ENCODE measurements at places on chromosomes 6 and 20.
A peak's percentile ranks its signal among the peaks of the same experiment; 100 is the strongest.

GRCh38 chr6:144912474-144912873, 627.3 kb downstream of the UTRN start:
- no peak for DNase-seq

DNA sequence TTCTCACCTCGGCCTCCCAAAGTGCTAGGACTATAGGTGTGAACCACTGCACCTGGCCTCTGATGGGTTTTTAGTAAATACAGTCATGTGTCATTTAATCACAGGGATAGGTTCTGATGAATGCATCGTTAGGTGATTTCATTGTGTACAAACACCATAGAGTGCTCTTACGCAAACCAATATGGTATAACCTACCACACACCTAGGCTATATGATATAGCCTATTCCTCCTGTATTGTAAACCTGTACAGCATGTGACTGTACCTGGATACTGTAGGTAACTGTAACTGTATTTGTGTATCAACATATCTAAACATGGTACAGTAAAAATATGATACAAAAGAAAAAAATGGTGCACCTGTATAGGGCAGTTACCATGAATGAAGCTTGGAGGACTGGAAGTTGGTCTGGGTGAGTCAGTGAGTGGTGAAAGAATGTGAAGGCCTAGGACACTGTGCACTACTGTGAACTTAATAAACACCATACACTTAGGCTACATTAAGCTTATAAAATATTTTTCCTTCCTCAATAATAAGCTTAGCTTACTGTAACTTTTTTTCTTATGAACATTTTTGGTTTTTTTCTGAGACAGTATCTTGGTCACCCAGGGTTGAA, 10.0 kb downstream of the BICRAL start:
- no peak for DNase-seq

DNA sequence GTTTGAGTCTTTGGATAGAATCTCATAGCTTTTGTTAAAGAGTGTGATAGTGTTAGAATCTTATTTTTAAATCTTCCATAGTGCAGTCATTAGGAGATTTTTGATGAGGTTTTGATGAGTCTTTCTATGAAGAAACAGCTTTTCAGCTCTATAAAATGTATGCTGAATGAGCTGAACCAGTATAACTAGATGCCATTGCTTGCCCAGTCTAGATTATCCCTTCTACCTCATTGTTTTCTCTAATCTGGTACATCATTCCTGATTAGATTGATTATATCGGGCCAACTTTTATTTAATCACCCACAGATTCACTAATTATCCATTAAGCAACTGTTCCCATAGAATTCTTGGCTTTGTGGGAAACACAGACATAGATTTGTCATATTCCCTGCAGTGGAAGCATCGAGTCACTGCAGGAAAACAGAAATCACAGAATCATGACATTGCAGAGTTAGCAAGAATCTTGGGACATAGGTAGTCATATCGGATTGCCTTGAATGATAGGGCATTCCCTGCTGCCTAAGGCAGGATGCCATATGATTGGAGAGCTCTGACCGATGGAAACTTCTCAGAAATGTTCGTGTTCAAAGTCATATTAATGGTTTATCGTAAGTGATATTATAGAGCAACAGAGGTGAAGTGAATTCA, 882.7 kb upstream of the FLRT3 start:
- no peak for DNase-seq

- DNase-seq: no peak
Observed at GRCh38 chr6:47111685-47112084, 69.6 kb upstream of the ADGRF1 start.

GRCh38 chr6:24520929-24521546, 26.3 kb downstream of the ALDH5A1 start:
- peak; percentile 13 for DNase-seq

- no peak for DNase-seq
Observed at GRCh38 chr6:64155063-64155462, 519.5 kb downstream of the PHF3 start.

- DNase-seq: no peak
Observed at GRCh38 chr20:12237772-12238171, 320.1 kb downstream of the BTBD3 start.

GRCh38 chr6:148967541-148967956, 220.7 kb downstream of the UST start:
- no peak for DNase-seq

- no peak for DNase-seq
Observed at GRCh38 chr6:27553123-27553904, 80.4 kb upstream of the ZNF184 start.

DNA sequence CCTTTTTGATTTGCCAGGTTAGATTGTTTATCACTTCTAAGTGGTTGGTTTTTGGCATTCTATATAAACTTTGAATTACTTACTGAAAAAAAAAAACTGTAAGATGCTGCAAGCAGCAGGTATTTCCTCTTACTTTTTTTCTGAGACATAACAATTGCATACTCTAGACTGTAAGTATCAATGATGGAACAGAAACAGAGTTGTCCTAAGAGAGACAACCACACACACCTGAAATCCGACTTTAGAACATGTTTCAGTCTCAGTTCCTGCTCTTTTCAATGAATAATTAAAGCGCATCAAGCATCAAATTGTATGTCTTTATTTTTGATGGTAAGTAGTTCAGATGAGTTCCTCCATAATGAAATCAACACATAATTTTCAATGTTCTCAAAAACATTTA, 105.3 kb upstream of the KHDRBS2 start:
- no peak for DNase-seq

GRCh38 chr6:136208783-136209182, 41.3 kb downstream of the MTFR2 start:
- DNase-seq: no peak

DNA sequence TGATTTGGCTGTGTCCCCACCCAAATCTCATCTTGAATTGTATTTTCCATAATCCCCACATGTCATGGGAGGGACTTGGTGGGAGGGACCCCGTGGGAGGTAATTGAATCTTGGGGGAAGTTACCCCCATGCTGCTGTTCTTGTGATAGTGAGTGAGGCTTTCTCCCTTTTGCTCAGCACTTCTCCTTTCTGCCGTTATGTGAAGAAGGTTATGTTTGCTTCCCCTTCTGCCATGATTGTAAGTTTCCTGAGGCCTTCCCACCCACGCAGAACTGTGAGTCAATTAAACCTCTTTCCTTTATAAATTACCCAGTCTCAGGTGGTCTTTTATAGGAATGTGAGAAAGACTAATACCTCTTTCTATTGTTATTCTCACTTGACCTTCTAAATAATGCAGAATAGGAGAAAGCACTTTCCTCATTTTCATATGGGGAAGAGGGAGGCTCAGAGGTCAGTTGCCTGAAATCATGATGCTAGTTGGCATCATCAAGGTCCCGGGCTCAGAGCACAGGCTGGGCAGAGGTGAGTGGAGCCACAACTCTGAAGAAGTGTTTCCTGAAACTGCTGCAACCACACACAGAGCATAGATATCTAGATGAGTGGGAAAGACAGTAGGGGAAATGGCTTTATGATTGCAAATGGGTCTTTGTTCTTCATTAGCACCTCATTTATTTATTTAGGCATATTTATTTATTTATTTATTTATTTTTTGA, 191.0 kb downstream of the QKI start:
- no peak for DNase-seq

GRCh38 chr20:3461911-3462677, 8.7 kb upstream of the ATRN start:
- DNase-seq: no peak

DNA sequence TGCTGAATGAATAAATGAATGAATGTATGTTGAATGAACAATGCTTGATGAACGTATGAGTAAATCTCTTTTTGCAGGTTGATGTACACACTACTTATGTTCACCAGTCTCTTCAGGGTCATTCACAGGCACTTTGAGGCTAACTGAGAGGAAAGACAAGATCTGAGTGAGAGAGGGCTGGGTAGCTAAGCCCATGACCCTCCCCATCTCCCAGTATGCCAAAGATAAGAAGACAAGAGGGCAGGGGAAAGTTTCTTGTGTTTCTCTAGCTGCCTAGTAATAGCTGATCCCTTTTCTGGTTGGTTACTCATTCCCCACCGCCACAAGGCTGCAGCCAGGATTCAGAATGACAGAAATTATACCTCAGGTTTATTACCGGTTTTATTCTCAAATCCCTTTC, 90.7 kb downstream of the CEP57L1 start:
- no peak for DNase-seq

DNA sequence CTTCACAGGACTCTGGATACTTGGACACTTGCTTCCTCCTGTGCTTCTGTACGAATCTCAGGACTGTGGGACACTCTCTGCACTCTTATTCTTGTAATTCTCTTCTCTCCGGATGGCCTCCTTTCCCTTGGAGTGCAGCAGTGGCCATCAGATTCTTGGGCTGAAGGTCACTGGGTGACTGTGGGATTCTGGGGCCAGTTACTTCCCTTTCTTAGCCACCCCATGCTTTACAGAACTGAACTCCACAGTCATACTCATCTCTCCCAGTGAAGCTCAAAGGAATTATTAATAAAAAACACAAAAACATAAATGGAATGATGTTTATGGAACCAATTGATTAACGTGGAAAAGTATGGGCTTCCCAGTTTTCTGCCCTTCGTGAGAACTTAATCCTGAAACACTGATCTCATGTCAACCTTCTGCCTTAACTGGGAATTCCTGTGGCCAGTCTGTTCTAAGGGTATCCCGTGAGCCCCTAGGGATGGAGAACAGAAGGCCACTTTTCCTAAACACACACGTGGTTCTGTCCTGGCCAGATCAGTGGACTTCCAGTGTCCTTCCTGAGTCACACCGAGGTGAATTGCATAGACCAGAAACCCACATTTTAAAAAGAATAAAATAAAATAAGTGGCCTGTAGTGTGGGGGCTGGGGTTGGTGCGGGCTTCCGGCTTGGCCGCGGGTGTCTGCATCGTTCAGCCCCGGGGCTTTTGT, 23.6 kb upstream of the HLA-E start:
- no peak for DNase-seq

GRCh38 chr20:21190869-21191268, 65.0 kb downstream of the KIZ start:
- DNase-seq: no peak

DNA sequence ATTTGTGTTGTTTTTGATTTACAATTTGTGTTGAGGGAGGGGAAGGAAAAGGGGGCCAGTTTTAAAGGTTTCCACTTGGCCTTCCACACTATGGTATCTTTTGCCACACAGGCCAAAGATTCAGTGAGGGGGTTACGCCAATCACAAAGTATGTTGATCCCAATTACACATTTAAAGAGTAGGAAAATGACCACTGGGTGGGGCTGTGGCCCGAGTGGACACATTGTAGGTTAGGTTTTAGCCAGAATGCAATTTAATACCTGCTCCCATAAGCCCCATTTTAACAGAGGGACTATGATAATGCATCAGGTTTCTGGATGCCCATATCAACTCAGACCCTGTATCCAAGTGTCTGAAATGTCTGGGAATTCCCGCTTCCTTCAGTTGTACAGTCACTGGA, 15.6 kb downstream of the VGLL2 start:
- no peak for DNase-seq

- no peak for DNase-seq
Observed at GRCh38 chr6:47133230-47134000, 91.3 kb upstream of the ADGRF1 start.

- no peak for DNase-seq
Observed at GRCh38 chr6:35305117-35305516, 7.5 kb downstream of the DEF6 start.

All from activated CD4-positive, alpha-beta T cell treated with anti-CD3 and anti-CD28 coated beads for 1 hour (primary cell).